ENCODE measurements at places on chromosomes 12 and 14.

DNA sequence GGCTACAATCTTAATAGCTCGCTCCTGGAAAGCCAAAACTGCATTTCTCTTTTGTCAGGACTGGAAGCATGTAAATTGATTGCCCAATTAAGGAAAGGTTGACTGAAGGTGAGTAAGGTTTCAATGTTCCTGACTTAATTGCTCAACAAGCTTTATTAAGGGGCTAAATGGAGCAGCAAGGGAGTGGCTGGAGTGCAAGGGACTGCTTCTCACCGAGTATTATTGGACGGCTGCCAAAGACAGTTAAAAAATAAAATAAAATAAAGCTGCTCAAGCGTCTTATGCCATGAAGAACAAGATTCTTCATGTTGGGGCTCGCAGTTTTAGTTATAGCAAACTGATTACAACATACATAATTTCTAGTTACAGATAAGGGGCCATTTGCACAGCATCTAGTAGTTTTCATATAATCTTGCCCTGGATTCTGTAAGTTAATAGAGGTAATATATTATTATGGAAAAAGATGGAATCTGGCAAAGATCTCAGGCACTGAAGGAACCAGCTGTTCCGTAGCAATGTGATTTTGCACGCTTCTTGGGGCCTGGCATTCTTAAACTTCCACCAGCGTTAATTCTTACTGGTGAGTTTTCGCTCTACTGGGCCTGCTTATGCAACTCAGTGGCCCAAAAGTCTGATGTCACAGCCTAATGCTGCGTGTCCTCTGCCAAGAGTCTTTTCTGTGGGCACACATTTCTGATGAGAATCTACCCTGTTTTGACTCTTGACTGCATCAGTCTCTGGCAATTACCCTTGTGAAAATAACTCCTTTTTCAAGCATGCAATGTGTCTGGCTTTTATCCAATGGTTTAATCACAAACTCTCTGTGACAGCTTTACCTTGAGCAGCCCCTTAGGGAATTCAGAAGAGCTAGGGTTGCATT, 108.5 kb downstream of the SLC38A1 start:
- no peak for DNase-seq

DNA sequence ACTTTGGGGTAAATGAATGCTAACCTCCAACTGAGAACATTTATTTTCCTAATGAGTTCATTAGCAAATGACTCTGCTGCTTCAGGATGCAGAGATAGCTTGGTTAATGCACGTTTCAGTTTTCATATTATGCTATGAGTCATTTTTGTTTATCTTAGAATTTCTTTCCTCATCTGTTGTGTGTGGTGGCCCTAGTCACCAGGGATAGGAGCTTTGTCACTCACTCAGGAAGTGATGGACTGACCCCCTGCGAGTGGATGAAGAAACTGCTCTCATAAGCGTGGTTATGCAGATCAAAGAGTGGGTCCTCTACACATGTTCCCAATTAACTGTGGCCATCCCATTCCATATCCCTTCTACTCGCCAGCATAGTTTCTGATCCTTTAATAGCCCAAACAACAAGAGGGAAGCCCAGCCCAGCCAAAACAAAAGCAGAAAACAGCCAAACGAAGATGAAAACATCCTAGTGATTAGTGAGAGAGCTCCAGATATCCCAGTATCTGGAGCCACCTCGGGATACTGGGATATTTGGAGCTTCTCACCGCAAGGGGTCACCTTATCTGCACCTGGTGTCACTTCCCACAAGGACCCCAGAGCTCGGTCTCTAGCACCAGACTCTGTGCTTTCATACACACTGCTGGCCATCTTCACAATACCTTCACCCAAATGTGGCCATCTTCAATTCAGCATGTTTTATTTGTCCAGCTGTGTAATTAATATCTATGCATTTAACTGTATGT, 8.6 kb downstream of the TC2N start:
- no peak for DNase-seq

- DNase-seq: no peak
Observed at GRCh38 chr12:107145397-107145796, 52.0 kb upstream of the CRY1 start.

DNA sequence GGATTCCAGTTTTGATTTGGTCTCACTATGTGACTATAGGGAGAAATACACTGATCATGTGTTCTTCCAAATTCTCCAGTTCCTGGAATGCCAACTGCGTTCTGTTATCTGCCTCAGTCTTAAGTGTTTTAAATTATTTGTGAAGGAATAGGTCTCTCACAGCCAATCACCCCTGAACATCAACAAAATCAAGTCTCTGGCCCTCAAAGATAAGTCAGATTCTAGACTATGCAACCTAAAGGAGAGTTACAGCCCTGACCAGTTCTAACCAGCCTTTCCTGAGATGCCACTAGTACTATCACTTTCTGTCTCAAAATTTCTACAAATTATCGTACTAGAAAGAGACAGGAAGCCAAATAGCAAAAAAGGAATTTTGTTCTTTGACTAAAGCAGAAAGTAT, 22.3 kb downstream of the ZFC3H1 start:
- DNase-seq: no peak

- no peak for DNase-seq
Observed at GRCh38 chr12:4584281-4584680, 22.3 kb downstream of the DYRK4 start.

DNA sequence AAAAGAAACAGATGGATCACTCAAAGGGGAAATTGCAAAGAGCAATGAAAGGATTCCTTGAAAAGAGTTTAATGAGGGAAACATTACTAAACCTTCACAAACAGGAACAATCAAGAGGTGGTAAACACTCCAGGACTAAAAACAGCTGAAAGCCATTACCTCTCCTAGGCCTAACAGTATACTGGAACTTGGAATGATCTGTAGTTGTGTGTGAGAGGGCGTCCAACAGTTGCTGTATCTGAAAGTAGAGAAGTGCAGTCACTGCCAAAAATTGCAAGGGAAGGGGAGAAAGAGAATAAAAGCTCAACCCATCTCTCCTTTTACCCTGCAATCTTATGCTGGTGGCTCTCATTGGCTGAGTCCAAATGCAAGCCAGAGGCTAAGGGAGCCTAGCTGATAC, 17.0 kb upstream of the MIS18BP1 start:
- DNase-seq: no peak

DNA sequence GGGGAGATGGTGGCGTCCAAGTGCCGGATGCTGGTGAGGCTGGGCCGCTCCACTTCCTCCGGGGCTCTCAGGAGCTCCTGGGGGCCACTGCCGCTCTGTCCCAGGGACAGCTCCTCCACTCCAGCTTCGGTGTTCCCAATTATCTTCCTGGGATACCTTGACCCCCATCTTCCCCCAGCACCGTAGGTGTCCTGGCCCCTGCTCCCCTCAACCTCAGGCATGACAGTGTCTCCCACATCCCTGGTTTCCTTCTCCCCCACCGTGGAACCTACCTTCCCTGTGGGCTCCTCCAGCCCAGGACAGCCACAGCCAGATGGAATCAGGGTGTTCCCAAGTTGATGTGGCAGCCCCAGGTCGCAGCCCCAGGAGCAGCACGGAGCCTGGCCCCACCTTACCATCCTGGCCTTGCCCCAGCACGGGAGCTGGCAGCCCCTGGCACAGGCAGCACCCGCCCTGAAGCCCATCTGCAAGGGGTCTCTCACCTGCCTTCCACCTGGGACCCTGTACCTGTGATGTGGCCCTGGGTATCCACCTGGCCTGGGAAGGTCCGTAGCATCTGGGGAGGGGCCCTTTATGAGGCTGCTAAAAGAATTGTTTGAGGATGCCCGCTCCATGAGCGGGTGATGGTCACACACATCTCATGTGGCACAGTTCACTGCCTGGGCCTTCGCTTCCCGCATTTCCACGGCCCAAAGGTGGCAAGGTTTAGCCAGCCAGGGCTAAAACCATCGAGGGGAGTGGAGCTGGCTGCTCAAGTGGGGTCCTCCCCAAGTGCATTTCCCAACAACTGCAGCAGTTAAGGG, 4.1 kb downstream of the TMEM121 start:
- DNase-seq: no peak

GRCh38 chr14:91363776-91364523, 53.7 kb downstream of the CCDC88C start:
- peak; percentile 73 for DNase-seq

- DNase-seq: no peak
Observed at GRCh38 chr14:92416544-92416943, 93.6 kb downstream of the SLC24A4 start.

GRCh38 chr12:67613040-67613439, 35.5 kb upstream of the DYRK2 start:
- DNase-seq: no peak

DNA sequence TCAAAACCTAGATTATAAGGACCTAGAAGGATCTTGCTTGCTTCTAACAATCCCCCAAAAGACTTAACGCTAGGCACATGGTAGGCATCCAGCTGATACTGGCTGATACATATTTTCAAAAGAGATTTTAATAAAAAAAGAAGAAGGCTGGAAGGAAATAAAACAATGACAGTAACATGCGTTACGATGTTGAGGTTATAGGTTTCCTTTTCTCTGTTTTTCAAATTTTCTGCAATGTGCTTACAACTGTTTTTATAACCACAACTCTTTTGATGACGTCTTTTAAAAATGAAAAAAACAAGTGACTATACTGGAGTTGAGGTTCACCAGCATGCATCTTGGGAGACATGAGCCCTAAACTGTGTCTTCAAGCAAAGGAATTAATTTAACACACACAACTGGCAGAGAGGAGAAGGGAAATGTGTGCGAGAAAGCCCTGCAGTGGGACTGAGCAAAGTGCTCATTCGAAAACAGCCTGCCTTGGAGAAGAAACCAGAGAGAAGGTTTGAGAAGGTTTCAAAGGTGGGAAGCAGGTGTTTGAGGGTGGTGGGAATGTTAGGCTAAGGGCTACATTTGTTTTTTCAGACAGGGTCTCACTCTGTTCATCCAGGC, 80.4 kb downstream of the DUSP16 start:
- no peak for DNase-seq

All from GM18507 (cell line).